ENCODE measurements at places on chromosomes 16 and 17.

GRCh38 chr17:80618304-80618703 is 73.7 kb downstream of the RPTOR start:
- DNase-seq = no peak

DNA sequence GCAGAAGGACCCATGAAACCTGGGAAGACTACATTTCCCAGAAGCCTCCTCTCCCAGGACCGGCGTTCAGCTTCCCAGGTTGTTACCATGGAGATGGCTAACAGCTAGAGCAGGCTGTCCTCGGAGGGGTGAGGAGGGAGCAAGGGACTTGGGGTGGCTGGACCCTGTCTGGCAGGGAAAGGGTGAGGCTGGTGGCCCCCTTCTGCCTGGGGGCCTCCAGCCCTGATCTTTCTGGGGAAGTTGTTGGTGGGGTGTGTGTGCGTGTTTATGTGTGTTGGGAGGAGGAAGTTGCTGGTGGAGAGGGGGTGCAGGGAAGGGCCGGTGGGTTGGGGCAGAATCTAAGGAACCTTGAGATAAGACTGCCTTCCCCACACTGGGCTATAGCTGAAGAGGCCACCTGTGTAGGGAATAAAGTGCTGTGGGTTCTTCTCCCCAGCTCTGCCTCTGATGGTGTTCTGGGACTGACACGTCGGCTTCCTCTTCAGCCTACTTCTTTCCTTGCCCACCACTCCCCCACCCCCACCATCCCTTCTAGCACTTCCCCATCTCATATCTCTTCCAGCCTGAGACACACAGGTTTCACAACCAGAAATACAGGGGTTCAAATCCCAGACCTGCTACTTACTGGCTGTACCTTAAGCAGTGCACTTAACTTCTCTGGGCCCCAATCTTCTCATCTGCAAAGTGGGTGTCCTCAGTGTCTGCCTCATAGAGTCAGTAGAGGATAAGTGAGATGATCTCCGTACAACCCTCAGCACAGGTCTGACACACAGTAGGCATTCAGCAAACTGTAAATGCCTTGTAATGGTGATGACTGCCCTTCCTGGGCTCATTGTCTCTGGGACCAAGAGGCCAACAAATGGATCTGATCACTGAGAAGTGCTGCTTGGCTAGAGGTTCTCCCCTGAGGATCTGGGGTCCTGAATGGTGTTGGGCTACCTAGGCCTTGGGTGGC is at the start of gene DRC7:
TSS of gene DRC7 (plus strand) at position 82 of the 955 bp plus-strand sequence. CDS start 3,144 bp downstream, outside the sequence.
- no peak for DNase-seq

- no peak for DNase-seq
Measured at GRCh38 chr17:76681222-76682137, 29.3 kb downstream of the MXRA7 start.

DNA sequence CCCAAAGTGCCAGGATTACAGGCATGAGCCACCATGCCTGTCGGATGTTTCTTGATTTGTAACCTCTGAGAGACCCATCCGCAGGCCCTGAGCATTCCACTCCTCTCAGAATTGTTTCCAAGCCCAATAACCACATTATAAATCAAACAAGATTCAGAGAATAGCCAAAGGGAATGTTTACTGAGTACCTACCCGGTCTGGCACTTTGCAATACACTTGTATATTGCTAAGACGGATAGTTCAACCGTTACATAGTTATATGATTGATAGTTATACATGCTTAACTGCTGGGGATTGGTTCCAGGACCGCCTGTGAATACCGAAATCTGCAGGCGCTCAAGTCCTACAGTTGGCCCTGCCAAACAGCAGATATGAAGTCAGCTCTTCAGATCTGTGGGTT is 3.0 kb upstream of the KAT8 start:
- DNase-seq = no peak

DNA sequence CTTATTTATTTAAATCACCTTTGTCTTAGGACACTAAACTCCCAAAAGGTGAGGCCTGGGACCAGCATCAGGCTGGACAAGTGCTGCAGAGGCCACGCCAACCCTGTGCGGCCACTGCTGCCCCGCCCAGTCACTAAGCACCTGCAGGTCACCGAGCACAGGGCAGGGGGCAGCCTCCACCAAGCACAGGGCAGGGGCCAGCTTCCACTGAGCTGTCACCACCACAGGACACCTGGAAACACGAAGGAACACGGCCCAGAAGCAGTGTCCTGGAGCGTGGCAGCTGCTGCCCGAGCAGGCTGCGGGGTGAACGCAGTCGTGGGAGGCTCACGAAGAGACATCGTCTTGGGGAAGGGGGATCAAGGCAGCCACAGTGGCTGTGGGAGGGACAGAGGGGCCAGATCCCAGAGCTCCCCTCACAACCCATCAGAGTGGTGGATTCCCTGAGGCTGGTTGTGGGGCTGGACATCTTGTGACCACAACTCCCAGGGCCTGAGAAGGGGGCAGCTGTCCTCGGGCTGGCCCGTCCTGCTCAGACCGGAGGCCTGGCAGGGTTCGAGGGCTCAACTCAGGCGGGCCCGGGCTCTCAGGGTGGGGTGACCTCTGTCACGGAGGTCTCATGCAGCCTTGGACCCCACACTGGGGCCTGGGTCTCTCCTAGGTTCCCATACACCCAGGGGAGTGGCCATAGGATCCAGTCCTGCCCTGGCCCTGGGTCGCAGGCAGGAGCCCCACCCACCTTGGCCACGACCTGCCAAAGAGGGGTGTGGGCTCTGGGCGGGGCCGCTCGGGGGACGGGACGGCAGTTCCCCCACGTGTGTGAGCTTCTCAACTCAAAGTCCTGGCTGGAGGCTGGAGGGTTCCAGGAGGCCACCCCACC is 18.7 kb downstream of the RAB40B start:
- no peak for DNase-seq

- no peak for DNase-seq
Measured at GRCh38 chr17:64306850-64307463, 43.9 kb upstream of the TEX2 start.

GRCh38 chr17:33888455-33888854 is 366.6 kb upstream of the CCL2 start:
- no peak for DNase-seq

DNA sequence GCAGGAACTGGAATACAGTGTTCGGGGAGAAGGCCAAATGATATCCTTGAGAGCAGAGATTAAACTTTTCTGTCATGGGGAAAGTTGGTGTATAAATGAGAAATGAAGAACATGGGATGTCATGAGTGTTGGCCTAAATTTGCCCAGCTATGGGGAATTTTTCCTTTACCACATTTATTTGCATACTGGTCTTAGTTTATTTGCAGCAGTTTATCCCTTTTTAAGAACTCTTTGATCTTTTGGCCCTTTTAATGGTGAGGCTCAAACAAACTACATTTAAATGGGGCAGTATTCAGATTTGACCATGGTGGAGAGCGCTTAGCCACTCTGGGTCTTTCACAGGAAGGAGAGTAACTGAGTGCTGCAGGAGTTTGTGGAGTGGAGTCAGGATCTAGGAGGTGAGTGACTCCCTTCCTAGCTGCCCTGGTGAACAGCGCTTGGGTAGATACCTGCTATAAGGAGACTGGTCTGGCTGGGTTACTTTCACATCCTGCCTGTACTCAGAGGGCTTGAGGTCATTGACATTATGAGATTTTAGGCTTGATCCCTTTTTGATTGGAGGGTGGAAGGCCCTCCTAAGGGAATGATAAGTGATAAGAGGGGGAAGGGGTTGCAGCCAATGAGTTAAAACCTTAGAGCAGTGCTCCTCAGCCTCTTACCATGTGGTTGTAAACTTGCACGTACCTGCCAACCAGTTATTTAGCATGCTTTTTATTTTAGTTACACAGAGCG is 10.7 kb downstream of the PYCARD start:
- no peak for DNase-seq

DNA sequence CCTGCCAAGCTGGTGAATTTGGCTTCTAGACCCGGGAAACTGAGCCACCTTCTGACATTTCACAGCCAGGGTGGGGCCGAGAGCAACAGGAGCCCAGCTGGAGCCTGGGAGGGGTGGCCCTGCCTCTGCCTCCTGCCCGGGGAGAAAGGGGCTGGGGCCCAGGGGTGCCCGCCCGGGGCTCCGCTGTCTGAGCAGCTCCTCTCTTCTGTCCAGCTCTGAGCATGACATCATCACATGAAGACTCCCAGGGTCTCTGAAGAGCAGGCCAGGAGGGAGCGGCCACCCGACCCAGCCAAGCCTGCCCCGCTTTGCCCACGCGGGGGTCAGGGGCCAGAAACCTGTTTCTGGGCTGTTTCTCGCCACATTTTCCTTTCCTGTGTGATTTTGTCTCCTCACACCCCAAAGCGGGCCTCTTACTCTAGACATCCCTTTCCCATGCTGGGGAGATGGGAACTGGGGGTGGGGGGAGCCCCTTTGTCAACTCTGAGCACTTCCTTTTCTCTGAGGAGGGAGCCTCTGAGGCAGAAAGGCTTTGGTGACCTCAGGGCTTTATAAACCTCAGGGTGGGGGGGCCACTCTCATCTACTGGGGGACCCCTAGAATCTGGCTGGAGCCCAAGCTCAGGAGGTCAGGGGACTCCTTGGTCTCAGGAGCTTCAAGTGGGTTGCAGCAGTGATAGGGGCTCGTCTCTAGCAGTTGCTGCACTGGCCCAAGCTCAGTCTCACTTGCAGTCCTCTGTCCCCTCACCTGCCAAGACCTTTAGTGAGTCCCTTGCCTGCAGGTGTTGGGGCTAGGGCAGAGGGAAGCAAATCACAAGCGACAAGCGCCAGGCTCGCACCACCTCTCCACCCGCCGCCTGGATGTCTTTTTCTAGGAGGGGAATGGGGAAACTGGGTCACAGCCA is 7.6 kb downstream of the UBALD2 start:
- DNase-seq = no peak

DNA sequence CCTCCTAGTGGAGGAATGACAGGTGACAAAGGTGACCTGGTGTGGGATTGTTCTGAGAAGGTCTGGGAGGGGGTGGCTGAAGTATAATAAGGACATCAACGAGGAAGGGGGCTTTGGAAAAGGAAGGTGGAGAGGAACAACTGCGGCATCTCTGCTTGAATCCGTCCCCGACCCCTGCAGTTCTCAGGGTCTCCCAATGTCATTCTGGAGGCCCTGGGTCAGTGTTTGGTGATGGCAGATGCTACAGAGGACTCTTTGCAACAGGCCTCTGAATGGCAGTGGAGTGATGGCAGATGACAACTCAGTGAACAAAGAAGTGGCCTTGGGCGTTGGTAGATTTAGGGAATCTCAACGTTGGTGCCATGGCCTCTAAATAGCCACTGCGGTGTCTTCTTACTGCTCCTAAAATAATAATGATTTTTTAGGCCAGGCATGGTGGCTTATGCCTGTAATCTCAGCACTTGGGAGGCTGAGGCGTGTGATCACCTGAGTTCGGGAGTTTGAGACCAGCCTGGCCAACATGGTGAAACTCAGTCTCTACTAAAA is 1.3 kb downstream of the ENGASE start:
- DNase-seq = no peak

GRCh38 chr17:19728084-19728495 is 11.7 kb upstream of the SLC47A2 start:
- no peak for DNase-seq

DNA sequence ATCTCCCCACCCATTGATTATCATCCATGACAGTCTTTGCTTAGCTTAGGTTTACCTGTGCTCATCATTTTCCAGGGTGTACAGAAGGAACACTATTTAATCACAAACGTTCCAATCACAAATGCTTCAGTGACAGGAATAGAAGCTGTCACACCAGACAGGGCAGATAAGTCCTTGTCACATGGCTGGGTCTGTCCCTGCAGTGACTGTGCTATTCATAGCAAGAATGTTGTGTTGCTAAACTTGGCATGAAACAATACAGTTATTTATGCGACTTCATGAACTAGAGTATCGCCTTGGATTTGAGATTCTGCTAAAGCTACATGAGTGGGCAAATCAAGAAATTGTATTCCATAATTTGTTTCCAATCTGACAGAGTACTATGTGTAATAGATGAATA is 108.4 kb downstream of the CDH13 start:
- DNase-seq = no peak

DNA sequence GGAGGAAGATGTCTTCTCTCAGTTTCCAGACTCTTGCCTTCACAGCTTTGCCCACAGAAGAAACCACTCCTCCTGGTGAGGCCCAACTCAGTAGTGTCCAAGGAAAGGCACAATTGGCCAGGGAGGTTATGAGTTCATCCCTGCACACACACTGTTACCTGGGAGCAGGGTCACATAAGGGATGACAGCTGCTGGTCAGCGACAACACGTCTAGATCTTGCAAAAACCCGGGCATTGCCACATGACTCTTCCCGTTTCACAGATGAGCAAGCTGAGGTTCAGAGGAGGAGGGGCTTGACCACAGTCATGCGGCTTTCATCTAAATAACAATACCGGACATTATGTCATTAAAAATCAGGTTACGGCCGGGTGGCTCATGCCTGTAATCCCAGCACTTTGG is 186.0 kb downstream of the COPRS start:
- DNase-seq = no peak

- no peak for DNase-seq
Measured at GRCh38 chr16:23306199-23307100, 4.3 kb downstream of the SCNN1B start.

- DNase-seq = no peak
Measured at GRCh38 chr16:2825049-2825742, 4.9 kb upstream of the ZG16B start.

- no peak for DNase-seq
Measured at GRCh38 chr16:88686062-88686438, 257 bp downstream of the SNAI3 start.

GRCh38 chr17:21686165-21687015 is 5.9 kb upstream of the KCNJ18 start:
- DNase-seq = no peak

DNA sequence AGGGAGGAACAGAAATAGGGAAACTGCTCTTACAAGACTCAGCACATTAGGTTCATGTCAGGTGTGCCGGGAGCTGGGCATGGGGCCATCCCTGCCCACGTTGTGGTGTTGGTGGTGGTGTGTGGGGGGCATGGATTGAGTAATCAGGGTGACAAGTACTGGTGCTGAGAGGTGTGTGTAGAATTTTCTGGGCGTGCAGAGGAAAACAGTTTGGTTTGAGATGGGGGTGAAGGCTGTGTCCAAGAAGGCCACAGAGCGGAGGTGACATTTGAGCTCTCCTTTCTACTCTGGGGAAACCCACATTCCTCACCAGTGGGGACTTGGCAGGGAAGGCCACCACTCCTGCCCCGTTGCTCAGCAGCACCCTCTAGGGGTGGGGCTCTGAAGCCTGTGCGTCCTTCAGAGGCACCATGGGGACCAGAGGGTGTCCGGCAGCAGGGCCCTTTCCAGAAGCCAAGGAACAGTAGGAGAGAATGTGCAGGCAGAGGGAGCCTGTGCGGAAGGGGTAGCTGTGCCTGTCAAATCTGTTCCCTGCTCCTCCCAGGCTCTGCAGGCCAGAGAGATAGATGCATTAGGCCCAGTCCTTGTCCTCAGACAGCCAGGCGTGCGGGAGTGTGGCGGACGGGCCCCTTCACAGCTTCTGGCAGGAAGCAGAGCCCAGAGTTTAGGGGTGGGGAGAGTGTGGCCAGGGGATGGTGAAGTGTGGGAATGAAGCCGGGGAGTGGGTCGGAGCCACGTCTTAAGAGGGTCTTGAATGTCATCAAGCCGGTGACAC is 48.7 kb upstream of the GSE1 start:
- no peak for DNase-seq

Data from NCI-H187 treated with DMSO at 0.1 percent for 48 hours (cell line).